ENCODE measurements at places on chromosomes 1 and 21.

DNA sequence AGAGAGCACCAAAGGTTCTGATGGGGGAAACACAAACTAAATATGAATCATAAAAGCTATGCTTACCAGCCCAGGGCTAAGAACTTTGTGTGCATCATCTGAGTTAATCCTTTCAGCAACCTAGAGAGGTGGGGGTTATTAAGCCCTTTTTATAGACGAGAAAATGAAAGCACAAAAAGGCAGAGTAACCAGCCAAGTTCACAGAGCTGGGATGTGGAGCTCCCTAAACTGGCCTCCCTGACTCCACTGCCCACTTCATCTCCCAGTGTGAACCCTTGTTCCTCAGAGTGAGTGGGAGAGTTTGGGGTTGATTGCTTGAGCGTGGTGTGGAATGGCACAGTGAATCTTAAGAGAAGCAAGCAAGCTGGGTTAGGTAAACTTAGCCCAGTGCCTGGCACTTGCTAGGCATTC lies 10.8 kb upstream of the BCAR3 start:
- no peak for DNase-seq

GRCh38 chr1:234256359-234256758 lies 116.9 kb upstream of the COA6 start:
- DNase-seq, result peak; percentile 80

DNA sequence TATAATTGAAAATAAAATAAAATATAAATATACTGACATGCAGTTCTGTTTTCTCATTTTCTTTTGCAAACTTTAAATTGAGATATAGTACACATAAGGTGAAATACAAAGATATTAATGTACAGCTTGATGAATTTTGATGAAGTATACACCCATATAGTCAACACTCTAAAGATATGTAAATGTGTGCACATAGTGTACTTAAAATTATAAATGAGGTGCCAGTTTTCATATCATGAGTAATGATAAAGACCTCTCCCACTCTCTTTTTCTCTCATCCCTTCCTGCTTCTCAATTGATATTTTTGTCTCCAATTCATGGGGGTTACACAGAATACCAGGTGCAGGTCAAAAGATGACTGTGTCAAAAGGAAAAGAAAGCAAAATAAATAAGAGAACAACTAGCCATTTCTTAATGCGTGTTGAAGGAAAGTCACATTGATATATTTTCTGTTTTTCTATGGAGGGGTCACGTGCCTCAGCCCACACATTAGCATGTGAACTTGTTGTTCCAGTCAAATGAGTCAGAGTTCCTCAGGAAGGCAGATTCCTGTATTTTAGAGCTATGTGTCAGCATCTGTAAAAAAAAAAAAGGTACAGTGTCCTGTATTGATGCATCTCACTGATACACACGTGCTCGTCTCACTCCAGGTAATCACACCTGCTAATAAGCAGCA lies 64.3 kb upstream of the HOOK1 start:
- no peak for DNase-seq

GRCh38 chr1:154938604-154939399 lies 2.3 kb upstream of the PMVK start:
- no peak for DNase-seq

GRCh38 chr1:36164361-36164760 lies 8.4 kb downstream of the MAP7D1 start:
- DNase-seq, result no peak

DNA sequence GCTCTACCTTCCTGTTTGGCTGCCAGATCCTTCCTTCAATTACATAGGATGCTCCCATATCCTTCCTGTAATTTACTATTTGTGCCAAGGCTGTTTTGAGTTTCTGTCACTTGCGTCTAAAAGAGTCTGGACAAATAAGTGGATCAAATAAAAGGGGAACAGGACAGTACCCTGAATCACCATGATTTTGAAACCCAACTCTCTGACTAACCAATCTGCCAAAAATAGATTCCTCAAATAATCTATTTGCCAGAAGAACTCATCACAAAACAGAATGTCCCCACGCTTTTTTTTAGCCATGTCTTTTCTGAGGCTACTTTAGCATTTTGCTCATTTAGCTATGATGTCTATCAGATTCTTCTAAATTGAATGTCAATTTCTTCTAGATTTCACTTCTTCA lies 392.6 kb downstream of the NTNG1 start:
- no peak for DNase-seq

- DNase-seq, result no peak
Observed at GRCh38 chr1:173409613-173410012, 67.5 kb upstream of the PRDX6 start.

- DNase-seq, result no peak
Observed at GRCh38 chr21:25578056-25578961, 29.0 kb downstream of the MRPL39 start.

GRCh38 chr21:37684547-37684946 lies 231.7 kb downstream of the KCNJ6 start:
- DNase-seq, result no peak

DNA sequence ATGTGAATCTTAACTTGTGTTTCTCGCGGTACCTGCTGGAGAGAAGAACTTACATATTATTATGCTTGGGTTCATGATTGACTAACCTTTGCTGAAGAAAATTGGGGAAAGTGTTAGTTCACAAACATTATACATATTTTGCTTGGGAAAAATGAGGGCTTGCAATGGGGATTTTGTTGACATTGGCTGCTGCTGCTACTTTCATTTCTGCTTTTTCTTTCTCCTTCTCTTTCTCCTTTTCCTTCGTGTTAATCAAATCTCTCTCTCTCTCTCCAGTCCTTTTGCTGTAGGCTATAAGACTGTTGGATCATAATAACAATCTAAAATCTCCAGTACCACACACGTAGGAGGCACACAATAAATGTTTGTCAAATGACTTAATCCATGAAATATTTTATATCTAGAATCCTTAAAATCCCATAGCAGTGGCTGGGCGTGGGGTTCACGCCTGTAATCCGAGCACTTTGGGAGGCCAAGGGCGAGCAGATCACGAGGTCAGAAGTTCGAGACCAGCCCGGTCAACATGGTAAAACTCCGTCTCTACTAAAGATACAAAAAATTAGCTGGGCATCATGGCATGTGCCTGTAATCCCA lies 23.0 kb downstream of the IRF2BP2 start:
- DNase-seq, result no peak
